ENCODE measurements at places on chromosomes 4 and X.

- no peak for DNase-seq
These were observed 955.3 kb upstream of the LCORL start for GRCh38 chr4:18976884-18977283.

GRCh38 chrX:68717663-68718442 is 70.4 kb downstream of the STARD8 start:
- DNase-seq = no peak

DNA sequence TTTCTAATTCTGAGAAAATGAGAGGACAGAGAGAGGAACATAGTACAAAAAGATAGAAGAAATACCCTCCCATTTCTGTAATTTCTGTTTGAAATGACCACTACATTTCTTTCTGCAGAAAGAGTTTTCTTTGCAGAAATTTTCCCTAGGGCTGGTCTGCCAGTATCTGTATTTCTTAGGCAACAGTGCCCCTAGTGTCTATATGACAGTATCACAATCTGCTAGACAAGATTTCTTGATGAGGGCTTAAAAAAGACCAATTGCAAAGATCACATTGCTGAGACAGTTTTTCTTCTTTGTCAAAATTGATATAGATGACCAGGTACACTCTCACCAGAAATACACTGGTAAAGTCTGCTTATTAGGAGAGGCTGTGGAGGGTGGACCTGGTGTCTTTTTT is 81.0 kb upstream of the ZDHHC15 start:
- no peak for DNase-seq

DNA sequence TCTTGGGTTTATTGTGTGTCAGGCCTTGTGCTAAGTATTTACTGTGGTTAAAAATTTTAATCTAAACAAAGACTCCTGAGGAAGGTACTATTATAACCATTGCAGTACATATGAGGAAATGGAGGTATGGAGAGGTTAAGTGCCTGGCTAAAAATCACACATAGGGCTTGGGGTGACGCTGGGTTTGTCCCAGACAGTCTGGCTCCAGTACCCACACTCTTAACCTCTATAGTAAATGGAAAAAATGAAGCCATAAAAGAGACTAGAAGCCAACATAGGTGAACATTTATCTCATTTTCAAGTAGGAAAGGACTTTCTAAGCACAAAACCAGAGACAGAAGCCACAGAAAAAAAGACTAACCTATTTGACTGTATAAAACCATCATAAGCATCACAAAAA is 1.9 kb downstream of the FOXP3 start:
- DNase-seq = no peak

DNA sequence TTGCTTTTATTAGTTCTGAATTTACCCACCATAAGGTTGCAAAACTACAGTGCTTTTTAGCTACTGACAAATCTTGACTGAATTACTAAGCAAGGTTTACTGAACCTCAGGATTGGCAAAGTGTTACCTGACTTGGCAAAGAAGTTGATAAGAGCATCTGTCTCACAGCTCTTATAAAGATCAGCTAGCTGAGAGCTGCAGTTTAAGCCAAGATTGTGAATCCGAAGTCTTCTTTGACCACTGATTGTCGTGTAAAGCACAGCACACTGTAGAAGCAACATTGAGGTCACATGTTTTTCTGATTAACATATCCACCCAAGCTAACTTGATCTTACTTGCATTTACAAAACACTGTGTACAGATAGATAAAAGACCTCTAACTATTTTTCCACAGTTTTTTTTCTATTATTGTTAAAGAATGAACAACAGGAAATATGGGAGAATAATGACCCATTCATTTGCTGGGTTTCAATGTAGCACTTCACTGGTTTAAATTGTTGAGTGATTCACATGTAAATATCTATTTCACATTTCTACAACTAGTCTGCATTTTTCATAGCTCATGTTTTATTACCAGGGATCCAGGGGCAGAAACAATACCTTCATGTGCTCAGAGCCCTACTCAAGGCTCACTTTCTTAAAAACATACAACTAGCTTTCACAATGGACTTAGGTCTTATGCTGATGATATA is 54.0 kb downstream of the METTL14 start:
- DNase-seq = no peak

- no peak for DNase-seq
These were observed 1.5 kb downstream of the MGARP start for GRCh38 chr4:139278485-139278884.

GRCh38 chrX:71978164-71978563 is 67.5 kb downstream of the NHSL2 start:
- no peak for DNase-seq

DNA sequence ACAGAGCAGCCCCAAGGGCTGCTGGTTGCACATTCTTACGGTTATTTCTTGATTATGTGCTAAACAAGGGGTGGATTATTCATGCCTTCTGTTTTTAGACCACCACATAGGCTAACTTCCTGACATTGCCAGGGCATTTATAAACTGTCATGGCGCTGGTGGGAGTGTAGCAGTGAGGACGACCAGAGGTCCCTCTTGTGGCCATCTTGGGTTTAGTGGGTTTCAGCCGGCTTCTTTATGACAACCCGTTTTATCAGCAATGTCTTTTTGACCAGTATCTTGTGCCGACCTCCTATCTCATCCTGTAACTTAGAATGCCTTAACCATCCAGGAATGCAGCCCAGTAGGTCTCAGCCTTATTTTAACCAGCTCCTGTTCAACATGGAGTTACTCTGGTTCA is 212.4 kb upstream of the GRID2 start:
- no peak for DNase-seq

DNA sequence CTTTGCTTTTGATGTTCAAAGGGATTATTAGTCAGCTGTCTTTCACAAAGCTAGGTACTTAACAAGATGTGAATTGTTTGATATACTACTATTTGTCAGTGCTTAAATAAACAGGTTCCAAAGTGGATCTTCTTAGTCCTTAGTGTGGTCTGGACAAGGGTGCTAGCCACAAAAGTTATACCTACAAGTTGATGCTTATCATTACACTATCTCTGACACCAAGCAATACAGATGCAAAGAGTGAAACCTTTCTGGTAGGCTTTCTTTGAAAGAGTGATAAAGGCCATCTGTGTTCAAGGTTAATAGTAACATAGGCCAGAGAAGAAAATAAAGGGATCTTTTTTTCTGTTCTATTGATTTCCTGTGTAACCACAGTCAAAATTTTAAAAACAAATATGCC is 12.2 kb upstream of the RBPJ start:
- DNase-seq = no peak

DNA sequence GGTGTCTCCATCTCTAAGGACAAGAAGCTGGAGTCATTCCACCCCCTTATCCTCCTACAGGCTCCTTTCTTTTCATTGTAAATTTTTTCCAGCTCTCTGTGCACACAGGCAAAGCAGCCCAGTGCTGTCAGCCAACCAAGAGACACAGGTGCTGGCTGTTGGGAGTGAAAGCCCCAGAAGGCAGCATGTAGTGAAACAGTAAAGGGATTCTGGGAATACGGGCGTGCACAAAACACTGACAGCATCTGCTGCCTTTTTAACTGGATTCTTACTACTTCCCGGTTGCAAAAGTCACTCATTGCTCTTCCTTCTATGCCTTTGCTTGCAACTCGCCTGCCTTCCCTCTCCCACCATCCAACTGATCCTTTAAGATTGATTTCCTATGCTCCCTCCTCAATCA is 208.6 kb upstream of the PRPS2 start:
- no peak for DNase-seq

- no peak for DNase-seq
These were observed 17.2 kb downstream of the USP11 start for GRCh38 chrX:47250017-47250347.

- DNase-seq = no peak
These were observed 180.4 kb upstream of the MID1 start for GRCh38 chrX:10800796-10801195.

DNA sequence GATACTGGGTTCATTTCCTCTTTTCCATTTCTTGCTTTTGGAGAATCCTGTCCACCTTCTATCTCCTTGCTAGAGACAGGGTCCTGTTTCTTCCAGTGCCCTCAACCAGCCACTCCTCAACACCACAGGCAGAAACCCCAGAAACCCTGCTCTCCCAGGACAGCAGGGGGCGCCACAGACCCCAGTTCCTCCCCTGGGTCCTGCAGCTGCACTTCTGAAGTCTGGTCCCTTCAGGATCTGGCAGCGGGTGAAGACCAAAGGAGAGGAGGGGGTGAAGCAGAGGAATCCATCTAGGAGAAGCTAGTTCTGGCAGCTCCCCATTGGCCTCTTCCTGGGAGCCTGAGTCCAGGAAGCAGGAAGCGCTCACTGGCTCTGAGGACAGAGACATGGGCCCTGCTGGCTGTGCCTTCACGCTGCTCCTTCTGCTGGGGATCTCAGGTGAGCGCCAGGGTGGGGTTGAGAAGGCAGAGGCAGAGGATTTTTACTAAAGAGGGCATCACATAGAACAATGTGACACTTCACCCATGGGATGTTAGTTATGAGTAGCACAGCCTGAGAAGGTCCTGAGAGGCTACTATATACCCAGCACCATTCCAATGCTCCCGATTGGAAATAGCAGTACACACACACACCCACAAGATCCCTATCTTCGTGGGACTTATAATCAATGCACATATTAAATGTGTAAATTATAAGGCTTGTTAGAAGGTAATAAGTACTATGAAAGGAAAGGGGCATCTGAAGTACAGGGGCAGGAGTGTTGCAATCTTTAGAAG is at the start of gene PRSS48:
PRSS48 (plus strand) TSS at position 375 of the 776 bp plus-strand sequence; CDS start at position 387, 12 bp downstream.
- peak; percentile 26 for DNase-seq

GRCh38 chr4:82381661-82382296 is 8.0 kb upstream of the HNRNPD start:
- DNase-seq = no peak

DNA sequence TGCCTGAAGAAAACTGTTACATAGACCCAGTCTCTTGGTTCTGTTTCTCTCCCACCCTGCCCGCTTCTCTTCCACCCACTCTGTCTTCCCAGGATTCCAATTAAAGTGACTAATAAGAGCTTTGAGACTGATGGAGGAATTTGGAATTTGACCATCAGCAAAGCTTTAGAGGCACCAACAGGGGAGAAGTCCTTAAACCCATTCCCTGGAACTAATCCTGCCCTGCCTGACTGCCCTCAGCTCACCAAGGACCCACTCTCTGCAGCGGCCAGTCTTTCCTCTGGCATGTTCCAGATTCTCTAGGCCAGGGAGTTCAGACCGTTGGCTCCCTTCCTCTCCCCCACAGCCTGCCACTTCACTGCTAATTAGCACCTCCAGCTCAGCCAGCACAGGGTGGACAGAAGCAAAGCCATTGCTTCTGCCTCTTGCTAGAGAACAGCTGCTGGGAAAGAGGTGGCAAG is 23.9 kb downstream of the SCD5 start:
- DNase-seq = no peak

GRCh38 chrX:38357747-38358673 is 5.6 kb downstream of the OTC start:
- DNase-seq = no peak

DNA sequence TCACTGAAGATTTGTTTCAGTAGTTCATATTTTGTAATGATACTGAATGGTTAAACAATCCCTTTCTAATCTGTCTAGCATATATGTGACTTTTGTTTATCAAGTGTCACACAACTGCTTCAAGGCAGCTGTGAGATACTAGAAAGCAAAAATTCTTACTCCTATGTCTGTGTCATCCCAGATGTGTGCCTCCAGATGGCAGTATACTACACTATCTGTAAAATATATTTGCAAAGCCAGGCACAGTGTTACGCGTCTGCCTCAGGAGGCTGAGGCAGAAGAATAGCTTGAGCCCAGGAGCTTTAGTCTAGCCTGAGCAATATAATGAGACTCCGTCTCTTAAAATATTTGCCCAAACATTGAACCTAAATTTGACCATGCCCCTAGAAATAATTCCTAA is 4.0 kb downstream of the NUDT10 start:
- peak; percentile 2 for DNase-seq

- DNase-seq = no peak
These were observed at the start of gene MMRN1 for GRCh38 chr4:89894649-89895550. TSS of gene MMRN1 (plus strand) at chr4:89894854. CDS start at chr4:89894972, 118 bp downstream.

- no peak for DNase-seq
These were observed 115.7 kb upstream of the MXRA5 start for GRCh38 chrX:3462166-3462508.

GRCh38 chrX:640641-641040 is 10.1 kb downstream of the SHOX start:
- DNase-seq = no peak

DNA sequence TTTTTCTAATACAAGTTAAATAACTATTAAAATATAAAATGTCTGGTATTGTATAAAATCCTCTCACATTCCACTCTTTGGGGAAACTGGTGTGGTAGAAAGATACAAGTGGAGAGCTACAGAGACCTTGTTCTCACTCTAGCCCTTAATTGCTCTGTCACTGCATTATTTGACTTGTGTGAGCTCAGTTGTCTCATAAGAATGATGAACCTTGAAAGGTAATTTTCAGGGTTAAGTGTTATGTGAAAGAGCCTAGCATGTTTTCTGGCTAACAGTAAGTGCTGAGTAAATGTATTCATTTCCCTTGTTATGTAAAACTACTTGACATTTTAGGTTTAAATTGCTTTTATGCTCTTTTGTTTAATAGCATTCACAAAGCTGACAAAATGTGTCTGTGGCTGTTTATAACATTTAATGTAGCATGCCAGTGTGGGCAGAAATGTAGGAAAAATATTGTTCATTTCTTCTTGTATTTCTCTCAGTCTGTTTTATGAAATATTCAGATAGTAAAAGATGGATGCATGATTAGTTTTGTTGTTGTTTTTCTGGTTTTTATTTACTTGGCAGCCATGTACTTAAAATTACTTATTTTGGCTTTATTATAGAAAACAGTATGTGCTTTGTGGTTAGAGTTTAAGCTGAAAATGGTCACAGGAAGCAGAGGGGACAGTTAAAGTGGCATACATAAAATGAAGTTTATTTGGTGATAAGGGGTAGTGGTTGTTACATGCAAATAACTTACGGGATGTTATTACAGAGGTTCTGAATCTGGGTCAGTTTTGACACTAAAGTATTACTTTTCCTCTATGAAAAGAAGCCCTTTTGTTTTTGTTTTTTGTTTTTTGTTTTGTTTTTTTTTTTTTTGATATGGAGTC is 29.2 kb downstream of the SLAIN2 start:
- DNase-seq = no peak

GRCh38 chrX:137483554-137483953 is 82.4 kb upstream of the ZIC3 start:
- no peak for DNase-seq

GRCh38 chr4:176340871-176341685 is 21.3 kb downstream of the SPCS3 start:
- no peak for DNase-seq

DNA sequence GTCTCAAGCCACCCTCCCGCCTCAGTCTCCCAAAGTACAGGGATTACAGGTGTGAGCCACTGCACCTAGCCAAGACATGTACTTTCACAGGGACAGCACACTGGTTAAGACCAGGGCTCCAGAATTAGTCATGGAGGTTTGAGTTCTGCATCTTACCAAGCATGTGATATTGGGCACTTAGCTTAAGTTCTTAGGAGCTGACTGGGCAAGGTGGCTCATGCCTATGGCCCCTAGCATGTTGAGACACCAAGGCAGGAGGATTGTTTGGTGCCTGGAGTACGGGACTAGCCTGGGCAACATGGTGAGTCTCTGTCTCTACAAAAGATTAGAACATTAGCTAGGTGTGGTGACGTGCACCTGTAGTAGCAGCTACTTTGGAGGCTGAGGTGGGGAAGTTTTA is 2.6 kb upstream of the TMEM192 start:
- DNase-seq = no peak

GRCh38 chrX:43882294-43882681 is at the start of gene MAOB:
TSS of gene MAOB (minus strand) at chrX:43882450. CDS start at chrX:43882299, 151 bp downstream.
- no peak for DNase-seq

All from stimulated activated CD4-positive, alpha-beta T cell treated with anti-CD3 and anti-CD28 coated beads, Interleukin-1b, Interleukin-23, amount 100 ng/mL, for 4 hours (primary cell).